ENCODE measurements at places on chromosomes 13 and 19.

GRCh38 chr19:37695144-37695899 is 24.2 kb downstream of the ZNF607 start:
- no peak for DNase-seq

DNA sequence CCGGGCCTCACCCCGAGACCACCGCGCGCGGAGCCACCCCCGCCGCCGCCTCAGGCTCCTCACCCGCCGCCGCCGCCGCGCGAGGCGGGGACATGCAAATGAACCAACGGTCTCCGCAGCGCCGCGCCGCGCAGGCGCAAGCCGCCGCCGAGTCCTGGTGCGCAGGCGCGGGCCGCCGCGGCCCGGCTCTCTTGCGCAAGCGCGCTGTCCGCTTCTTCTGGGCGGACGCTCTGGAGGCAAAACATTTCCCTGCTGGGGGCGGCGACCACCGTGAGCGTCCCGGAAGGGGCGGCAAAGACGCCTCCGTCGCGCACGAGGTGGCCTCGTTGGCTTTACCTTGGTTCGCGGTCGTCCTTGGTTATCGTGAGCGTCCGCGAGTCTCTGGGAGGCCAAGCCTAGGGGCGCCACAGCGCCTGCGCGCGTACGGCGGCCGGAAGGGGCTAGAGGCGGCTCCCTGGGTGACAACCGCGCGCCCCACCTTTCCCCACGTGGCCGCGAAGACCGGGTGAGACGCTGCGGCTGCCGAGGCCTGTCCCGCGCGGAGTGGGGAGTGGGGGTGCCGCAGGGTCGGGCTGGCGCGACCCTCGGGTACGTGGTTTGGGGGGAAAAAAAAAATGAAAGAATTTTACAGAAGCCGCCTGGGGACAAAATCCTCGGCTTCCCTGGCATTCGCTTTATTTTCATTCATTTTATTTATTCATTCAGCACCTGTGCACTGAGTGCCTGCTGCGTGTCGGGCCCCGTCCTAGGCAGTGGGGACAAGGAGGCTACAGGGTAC is at the start of the genes ARMC6 and SUGP2:
TSS of gene ARMC6 (plus strand) at position 178 of the 778 bp plus-strand sequence. CDS start 607 bp downstream, outside the sequence.
TSS of gene SUGP2 (minus strand) at position 92 of the 778 bp plus-strand sequence. CDS start 2,446 bp downstream, outside the sequence.
- DNase-seq, result peak; percentile 97

- DNase-seq, result no peak
Measured at GRCh38 chr13:45422731-45423292, 4.6 kb upstream of the SLC25A30 start.

DNA sequence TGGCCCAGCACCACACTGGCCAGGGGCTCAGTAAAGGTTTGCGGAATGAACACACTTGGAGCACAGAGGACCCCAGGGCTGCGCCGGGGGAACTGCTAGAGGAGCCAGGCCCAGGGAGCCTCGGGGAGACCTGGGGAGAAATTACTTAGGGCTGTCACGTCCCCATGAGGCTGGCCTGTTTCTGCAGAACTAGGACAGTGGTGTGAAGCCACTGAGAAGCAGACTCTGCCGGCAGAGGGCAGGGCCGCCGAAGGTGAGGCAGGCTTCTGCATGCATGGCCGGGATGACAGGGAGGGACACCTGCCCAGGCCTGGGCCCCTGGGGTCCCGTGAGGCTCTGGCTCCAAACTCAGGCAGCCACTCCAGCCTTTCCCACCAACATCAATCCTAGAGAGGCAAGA is 26.4 kb downstream of the ELAVL1 start:
- no peak for DNase-seq

- no peak for DNase-seq
Measured at GRCh38 chr13:66234159-66234558, 996.0 kb downstream of the PCDH9 start.

- DNase-seq, result no peak
Measured at GRCh38 chr13:82323101-82323500, 1559.2 kb downstream of the SLITRK1 start.

GRCh38 chr13:101799196-101799595 is 346.7 kb downstream of the ITGBL1 start:
- DNase-seq, result no peak

GRCh38 chr13:76717092-76717491 is 169.1 kb downstream of the KCTD12 start:
- DNase-seq, result no peak

- DNase-seq, result no peak
Measured at GRCh38 chr19:7368456-7368855, 19.7 kb downstream of the ARHGEF18 start.

DNA sequence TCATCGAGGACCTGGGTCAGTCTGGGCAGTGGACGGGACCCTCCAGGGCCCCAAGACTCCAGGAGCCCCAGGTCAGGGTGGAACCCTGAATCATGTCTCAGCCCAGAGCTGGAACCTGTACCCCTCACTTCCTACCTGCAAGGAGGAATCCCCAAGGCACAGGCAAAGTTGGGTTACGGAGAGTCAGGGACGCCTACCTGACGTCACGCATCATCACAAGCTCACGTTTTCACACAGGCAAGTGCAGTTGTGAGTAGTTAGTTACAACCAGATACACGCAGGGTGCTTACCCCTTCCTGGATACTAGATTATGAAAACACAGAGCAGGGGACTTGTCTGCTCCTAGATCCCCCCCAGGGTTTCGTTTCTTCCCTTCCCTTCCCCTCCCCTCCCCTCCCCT is 1.9 kb downstream of the RETN start:
- no peak for DNase-seq

GRCh38 chr19:42111811-42112210 is 20.4 kb downstream of the POU2F2 start:
- DNase-seq, result peak; percentile 41

DNA sequence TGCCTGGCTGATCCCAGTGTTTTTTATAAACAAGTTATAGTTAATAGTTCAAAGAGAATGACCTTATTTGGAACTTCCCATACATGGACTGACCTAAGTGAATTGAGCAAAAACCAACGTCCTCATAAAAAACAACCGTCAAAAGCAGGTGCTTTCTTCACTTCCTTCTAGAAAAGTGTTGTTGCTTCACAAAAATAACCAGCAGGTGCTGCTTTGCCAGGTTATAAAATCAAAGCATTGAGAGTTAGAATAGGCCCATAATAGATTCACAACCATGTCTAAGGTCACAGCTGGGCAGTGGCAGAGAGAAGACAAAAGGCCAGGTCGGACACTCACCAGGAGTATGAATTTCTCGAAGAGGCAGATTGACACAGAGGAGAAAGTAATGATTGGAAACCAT is 9.5 kb downstream of the RUBCNL start:
- no peak for DNase-seq

- no peak for DNase-seq
Measured at GRCh38 chr13:58946274-58946673, 1217.5 kb downstream of the DIAPH3 start.

GRCh38 chr13:75071796-75072195 is 410.2 kb downstream of the TBC1D4 start:
- DNase-seq, result no peak

Measured in RWPE1 (cell line).